ENCODE measurements at places on chromosomes 16 and 17.
A peak's percentile ranks its signal among the peaks of the same experiment; 100 is the strongest.

DNA sequence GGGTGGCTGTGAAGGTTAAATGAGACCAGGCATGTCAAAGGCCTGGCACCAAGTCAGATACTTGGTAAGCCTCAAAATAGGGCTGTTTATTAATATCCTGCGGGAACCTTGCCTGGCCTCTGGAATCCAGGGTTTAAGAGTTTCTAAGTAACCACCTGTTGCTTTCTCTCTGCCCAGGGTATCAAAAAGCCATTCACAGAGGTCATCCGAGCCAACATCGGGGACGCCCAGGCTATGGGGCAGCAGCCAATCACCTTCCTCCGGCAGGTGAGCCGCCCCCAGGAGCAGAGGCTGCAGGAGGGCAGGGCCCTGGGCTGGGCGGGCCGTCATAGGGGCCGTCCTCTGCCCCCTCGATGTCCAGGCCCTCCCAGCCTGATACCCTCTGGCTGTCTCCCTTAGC, 13.3 kb downstream of the GPT2 start:
- DNase-seq: no peak

DNA sequence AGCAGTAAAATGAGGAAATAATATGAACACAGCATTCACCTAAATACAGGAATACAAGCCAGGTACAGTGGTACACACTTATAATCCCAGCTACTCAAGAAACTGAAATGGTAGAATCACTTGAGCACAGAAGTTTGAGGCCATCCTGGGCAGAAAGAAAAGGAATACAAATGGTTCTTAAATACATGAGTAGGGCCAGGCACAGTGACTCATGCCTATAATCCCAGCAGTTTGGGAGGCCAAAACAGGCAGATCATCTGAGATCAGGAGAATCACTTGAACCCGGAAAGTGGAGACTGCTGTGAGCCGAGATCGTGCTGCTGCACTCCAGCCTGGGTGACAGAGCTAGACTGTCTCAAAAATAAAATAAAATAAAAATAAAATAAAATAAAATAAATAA, 23.0 kb upstream of the SMG8 start:
- no peak for DNase-seq

GRCh38 chr16:88482630-88483391, 29.7 kb downstream of the ZFPM1 start:
- no peak for DNase-seq

DNA sequence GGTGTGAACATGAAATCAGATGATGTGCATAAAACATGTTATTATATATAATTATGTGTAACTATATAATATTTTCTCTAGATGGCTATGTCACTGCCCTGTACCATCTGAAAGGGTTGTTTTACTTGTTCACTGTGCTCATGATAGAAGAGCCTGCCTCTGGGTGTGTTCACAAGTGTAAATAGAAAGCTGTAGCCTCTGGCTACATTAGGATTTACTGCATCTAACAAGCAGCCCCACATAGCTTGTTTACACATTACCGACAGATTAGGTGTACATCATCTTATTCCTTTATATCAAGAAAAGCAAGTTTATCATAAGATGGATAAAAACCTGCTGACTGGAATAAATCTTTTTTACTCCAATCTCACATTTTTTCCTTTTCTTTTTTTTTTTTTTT, 46.1 kb downstream of the CHD9 start:
- DNase-seq: no peak

- peak; percentile 36 for DNase-seq
These were observed 4.6 kb downstream of the PDF start for GRCh38 chr16:69325784-69326171.

- DNase-seq: no peak
These were observed 14.4 kb downstream of the THUMPD1 start for GRCh38 chr16:20727181-20727580.

DNA sequence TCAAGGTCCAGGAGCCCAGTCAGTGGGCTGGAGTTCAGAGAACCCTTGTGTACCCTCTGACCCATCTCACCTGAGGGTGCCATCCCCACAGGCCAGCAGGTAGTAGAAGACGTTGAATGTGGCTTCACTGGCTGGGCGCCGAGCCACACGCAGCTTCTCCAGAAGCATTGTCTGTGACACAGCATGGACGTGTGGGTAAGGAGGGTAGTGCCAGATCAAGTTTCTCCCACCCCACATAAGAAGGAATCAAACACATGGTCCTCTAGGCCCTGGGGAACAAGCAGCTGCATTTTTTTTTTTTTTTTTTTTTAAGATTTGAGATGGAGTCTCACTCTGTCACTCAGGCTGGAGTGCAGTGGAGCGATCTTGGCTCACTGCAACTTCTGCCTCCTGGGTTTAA, 60.9 kb downstream of the MYO18A start:
- DNase-seq: no peak

DNA sequence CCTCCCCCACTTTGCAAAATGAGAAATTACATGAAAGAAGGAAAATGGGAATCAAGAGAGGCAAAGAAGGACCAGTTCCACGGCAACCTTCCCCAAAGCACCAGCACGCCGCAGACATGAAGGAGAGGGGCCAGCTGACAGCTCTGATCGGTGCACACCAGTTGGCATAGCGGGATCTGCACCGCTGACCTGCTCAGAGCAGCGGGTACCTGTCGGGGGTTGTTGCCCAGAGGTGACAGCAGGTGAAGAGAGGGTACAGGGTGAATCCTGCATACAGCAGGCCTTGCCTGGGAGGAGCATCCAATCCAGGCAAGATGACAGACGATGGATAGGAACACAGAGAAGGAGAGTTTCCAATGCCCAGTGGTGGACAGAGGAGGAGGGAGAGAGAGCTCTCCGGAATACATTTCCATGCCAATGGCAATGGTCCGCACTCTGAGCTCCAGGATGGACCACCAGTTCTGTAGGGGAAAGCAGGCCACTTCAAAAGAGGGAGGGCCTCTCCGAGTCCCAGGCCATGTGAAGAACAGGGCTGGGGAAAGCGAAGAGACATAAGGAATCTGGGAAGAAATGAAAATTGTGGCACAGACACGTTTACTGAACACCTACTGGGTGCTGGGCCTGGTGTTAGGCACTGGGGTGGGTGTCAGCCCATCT, 24.0 kb downstream of the CEP295NL start:
- no peak for DNase-seq

DNA sequence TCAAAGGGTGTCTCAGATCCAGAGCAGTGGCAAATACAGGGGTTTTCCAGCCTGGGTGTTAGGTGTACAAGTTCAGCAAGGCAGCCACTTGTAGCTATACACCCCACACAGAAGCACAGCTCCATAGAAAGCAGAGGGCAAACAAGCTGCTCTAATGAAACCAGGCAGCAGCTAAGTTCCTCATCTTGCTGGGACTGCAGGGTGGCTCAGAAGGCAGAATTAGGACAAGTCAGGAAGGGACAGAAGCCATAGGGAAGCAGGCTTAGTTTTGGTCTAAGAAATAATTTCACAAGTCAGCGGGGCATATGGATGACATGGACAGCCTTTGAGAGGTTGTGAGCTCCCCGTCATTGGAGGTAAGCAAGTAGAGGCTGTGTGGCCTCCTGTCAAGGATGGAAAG, 23.7 kb downstream of the CNGB1 start:
- no peak for DNase-seq

DNA sequence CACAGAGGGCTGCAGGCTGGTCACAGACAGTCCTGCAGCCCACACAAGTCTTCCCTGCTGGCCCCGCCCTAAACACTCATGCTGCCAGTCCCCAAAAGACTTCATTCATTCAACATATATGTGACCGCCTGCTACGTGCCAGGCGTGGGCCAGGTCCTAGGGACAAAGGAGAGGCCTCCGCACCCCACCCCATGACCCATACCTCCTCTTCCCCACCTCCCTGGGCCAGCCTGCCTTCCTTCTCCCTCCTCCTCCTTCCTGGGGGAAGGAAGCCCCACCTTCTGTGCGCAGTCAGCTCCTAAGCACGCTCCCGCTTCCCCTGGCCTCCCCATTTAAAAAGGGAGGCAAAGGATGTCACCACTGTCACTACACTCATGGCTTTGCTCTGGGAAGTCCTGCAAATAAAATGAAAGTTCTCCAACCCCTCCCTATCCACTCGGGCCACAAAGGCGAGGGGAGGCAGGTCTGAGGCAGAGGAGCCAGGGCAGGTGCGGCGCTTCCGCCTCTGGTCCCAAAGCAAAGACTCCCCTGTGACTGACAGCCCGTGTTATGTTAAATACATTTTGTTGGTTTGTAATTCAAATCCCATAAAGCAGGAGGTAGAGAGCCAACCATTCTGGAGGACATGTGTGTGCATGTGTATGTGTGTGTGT, 9.0 kb downstream of the DNAAF8 start:
- no peak for DNase-seq

DNA sequence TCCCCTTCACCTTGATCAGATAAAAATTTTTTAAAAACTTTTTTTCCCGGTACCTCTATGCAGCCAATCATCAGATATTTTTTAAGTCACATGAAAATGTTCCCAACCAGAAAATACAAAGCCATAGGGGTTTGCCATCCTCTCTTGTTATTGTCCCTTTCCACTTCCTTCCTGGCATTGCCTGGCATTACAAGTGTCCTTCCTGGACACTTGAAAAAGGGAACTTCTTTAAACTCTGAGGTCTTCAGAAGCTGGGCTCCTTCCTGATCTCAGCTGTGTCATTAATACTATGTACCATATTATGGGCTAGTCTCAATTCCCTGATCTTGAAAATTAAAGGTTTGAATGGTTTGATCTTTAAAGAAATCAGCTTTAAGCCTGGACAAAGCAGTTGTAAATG, 64.9 kb downstream of the TEX14 start:
- DNase-seq: no peak

- no peak for DNase-seq
These were observed 2.9 kb upstream of the MEIOB start for GRCh38 chr16:1874854-1875253.

- DNase-seq: no peak
These were observed 59.8 kb downstream of the CYTH1 start for GRCh38 chr17:78722246-78722761.

DNA sequence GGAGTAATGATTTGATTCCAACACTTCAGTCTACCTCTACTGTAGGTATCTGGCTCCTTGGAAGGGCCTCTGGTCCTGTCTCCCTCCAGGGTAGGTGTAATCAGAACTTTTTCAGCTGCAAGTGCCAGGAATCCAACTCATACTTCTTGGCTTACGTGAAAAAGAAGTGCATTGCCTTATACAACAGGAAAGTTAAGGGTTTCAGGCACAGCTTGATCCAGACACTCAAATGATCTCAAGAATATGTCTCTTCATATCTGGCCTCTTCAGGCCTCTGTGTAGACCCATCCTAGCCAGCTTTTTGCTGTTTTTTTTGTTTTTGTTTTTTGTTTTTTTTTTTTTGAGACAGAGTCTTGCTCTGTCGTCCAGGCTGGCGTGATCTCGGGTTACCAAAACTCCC, 4.2 kb upstream of the CORO1A start:
- no peak for DNase-seq

GRCh38 chr16:73006026-73006425, 41.9 kb downstream of the ZFHX3 start:
- no peak for DNase-seq

DNA sequence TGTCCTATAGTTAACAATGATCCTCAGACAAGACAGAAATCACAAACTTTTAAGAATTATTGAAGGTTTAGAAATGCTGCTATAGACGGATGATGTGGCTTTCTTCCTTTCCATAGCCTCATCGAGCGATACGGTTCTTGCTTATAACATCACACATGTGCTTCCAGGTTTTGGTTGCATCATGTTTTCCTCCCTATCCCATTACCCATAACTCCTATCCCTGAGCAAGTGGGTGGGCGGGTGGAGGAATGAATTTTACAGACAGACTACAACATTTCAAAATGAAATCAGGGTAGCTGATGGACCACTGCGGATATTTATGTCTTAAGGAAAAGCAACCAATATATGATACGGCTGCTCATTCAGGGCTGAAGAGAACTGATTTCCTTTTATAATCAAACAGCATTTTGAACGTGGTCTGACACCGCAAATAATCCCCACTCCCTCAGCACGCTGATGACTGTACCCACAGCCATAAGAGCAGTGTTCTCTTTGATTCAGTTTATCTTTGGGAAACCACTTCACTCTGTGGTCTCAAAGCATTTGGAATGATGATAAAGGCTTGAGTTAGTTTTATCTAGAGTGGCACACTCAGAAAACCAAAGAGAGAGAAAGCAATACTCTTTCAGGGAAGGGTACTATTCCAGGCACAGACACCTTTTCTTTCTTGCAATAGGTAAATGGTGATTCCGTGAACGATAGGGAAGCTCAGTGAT, 4.6 kb upstream of the AKTIP start:
- DNase-seq: no peak

GRCh38 chr17:51645056-51645455, 384.7 kb downstream of the UTP18 start:
- no peak for DNase-seq

- DNase-seq: no peak
These were observed 23.0 kb downstream of the DUS2 start for GRCh38 chr16:68046106-68046505.

DNA sequence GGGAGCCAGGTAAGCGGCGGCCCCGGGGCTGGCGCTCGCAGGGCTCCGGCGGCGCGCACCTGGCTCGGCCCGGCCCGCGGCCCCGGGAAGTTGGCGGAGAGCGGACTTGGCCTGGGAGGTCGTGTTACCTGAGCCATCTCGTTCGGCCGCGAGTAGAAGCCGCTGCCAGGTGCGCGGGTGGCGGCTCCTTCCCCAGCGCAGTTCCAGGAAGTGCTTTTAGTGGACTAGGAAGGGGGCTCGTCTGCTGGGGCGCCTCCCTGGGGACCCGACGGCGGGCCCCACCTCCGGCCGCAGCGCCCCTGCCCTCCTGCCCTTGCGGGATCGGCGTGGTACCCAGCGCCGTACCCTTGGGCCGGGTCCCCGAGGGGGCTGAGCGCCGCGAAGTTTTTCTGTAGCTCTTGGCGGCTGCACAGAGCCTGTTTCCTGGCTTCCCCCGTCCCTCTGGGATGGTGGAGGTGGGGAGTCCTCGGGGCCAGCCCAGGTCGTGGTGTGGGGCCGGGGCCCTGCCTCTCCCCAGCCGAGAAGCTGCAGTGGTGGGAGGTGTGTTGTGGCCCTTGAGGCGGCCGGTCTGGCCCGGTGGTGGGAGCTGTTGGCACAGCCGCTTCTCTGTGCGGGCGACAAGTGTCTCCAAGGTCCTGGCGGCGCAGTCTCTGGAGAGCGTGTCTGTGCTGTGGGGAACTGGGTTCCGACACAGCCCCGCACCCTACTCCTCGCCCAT, 96.9 kb downstream of the RAB11FIP4 start:
- no peak for DNase-seq

DNA sequence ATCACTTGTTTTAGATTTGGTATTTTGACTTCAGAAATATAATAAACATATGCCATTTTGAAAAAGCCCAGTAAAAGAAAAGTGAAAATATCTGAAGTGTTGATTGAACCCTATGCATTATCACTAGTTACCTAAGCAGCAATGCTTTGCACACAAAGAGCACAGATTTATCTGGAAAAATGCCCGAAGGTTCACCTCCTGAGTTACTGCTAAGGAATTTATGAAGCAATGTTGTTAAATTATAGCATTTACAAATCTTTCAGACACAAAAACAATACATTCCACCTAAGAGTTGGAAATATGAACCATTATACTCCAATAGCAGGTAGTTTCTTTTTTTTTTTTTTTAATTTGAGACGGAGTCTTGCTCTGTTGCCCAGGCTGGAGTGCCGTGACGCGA, 38.9 kb upstream of the GHDC start:
- DNase-seq: no peak

- DNase-seq: no peak
These were observed 1.5 kb upstream of the GSE1 start for GRCh38 chr16:85611444-85612190.

GRCh38 chr17:65638221-65638975, 77.0 kb upstream of the AXIN2 start:
- DNase-seq: no peak
